ENCODE measurements at places on chromosomes 6 and 20.

GRCh38 chr20:2871111-2871465, 2.2 kb upstream of the PTPRA start:
- no peak for DNase-seq

DNA sequence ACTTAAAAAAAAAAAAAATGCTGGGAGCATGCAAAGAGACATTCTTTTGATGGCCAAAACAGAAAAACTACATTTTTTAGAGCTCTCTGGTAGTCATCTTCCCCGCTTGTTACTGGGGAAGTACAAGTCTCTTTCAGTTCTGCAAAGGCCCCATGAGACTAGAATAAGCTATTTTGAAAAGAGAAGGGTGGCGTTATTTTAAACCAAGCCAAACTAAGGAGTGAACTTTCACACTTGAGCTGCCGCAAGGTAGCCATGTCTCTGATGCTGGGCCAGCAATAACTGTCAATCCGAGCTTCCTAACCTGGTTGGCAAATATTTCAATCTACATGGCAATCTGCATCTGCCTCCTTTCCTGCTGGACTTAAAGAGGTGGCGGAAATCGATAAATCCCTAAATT, 96.7 kb downstream of the L3MBTL3 start:
- DNase-seq: no peak

GRCh38 chr6:36226438-36227047, 30.0 kb downstream of the BRPF3 start:
- no peak for DNase-seq

DNA sequence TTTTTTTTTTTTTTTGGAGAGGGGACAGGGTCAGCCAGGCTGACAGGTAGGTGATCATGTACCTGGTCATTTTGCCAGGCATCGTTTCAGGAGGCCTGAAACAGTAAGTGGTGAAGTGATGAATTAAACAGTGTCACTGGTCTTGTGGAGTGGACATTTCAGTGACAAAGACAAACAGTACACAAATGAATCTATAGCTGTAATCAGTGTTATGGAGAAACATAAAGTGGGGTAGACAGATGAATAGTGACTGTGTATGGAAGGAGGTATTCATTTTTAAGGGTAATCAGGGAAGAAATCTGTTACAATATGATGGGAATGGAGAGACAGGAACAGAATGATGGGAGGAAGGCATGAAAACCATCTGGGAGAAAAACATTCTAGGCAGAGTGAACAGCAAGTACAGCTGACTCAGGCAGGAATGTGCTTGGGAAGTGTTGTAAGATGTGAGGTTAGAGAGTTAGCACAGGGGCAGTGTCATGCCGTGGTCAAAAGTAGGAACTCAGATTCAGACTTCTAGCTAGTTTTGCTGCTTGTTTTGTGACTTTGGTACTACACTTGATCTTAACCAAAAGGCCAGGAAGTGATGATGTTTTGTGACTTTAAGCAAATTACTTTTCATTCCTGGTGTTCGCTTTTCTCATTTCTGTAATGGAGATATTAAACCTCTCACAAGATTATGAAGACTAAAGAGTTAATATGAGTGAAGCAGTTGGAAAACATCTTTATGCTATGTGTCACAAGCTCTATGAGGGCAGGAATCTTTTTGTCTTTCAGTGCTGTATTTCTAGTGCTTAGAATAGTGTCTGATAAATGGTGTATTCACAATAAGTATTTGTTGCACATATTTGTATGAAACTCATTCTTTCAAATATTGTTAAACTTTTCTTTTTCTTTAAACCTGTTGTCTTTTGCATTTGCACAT, 43.4 kb downstream of the QKI start:
- DNase-seq: peak; percentile 62

DNA sequence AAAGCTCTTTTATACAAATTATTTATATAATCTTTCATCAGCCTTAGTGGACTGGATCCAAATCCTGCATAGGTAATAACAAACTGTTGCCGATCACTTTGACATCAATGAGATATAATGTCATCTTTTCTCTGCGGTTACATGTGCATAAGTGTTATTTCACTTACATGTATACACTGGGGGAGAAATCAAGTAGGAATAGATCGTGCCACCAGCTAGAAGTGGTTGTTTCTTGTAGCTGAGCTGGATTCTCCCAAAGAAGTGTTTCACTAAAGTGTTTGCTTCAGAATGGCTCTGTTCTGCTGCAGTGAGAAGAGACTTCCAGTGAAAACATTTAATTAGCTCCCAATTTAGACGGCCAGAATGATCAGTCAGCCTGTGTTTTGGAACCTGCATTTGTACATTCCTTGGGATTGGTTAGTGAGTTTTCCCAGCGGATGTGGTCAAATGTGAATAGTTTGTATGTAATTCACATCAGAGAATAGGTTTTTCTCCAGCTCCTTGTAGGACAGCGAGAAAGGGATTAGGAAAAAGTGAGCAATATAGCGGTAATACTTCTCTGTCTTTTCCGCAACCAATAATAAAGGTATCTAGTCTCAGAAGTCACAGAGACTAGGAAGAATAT, 163.1 kb upstream of the CCN2 start:
- DNase-seq: no peak

GRCh38 chr6:111766201-111766857, 106.9 kb downstream of the FYN start:
- no peak for DNase-seq

GRCh38 chr20:1861347-1861976, 33.7 kb upstream of the SIRPA start:
- DNase-seq: no peak

GRCh38 chr20:25225642-25226432, 22.0 kb upstream of the PYGB start:
- DNase-seq: no peak

GRCh38 chr6:160106010-160106409, 15.6 kb upstream of the SLC22A1 start:
- no peak for DNase-seq

DNA sequence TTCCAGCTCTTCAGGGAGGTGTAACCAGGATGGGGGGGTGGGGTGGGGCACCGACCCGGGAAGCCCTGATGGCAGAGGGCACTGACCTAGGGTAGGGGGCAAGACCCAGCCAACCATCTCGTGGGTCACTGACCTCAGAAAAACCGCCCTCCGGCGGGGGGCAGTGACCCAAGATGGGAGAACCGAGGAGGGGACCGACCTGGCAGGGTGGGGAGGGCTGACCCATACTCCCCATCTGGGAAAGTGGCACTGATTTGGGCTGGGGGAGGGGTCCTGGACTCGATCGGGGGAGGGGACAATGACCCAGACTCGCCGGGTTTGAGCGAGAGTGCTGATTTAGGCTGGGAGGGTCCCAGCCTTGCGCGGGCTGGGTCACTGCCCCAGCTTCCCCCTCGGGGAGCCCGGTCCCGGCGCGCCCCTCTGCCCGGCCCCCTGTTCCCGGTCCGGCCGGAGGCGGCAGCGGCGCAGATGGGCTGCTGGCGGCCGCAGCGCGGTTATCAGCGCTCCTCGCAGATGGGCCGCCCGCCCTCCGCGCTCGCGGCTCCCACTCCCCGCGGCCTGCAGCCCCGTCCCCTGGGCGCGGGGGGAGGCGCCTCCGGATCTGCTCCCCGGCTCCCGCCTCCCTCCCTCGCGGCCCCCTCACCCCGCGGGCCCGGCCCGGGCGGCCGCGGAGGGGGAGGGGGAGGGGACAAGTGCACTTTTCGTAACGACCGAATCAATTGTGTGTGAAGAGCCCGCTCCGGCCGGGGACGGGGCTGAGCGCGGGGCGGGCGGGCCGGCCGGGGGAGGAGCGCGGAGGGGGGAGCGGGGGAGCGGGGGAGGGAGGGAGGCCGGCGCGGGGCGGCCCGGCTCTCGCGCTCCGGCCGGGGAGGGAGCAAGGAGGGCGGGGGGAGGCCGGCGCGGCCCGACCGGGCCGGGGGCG, 2.2 kb downstream of the NOL4L start:
- DNase-seq: peak; percentile 78

GRCh38 chr6:118228886-118229285, 319.2 kb upstream of the PLN start:
- no peak for DNase-seq

DNA sequence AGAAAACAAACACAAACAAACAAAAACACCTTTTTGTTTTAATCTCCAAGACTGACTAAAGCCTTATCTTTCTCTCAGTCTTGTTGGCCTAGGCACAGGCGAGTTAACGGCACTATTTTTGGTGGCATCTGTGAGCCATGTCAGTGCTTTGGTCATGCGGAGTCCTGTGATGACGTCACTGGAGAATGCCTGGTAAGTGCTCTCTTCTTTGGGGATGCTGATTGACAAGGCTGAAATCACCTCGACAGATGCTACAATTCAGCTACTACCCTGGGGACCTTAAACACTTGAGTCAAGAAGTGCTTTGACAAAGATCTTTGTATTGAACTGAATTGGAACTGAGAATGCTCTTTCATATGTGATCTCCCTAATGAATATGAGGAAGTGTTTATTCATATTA, 384.1 kb downstream of the LAMA2 start:
- DNase-seq: no peak

GRCh38 chr6:49815166-49815565, 28.1 kb upstream of the PGK2 start:
- no peak for DNase-seq

- DNase-seq: no peak
Observed at GRCh38 chr20:44615876-44616603, 33.7 kb downstream of the PKIG start.

- DNase-seq: peak; percentile 83
Observed at GRCh38 chr6:137799950-137800568, 67.0 kb upstream of the TNFAIP3 start.

GRCh38 chr6:23584134-23584763, 541.8 kb upstream of the NRSN1 start:
- DNase-seq: no peak

DNA sequence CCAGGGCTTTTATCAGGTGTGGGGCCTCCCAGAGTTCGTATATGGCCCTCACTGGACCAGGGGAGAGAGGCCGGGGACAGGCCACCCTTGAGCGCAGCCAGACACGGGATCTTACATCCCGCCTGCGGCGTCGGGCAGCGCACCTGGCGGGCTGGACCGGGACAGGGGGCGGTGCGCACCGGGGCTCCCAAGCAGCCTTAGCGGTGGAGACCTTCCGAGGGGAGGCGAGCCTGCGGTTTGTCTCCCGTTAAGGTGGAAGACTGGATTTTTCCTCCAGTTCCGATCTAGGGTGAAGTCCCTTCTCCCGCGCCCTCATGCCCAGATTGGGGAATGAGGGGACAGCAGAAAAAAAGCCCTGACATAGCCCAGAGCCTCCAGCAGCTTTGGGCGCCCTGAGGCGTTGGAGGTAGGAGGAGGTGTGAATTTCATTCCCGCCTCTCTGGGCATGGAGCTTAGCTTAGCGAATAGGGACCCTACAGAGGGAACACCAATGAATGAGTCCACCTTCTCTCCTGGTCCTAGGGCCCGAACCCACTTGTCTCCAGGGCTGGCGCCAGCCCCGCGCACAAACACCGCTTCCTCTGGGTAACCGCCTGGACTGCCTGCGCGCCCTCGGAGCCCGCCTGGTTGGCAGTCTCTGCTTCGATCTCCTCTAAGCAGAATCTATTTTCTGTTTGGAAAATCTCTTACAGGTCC, 6.7 kb upstream of the LAMP5 start:
- DNase-seq: no peak

DNA sequence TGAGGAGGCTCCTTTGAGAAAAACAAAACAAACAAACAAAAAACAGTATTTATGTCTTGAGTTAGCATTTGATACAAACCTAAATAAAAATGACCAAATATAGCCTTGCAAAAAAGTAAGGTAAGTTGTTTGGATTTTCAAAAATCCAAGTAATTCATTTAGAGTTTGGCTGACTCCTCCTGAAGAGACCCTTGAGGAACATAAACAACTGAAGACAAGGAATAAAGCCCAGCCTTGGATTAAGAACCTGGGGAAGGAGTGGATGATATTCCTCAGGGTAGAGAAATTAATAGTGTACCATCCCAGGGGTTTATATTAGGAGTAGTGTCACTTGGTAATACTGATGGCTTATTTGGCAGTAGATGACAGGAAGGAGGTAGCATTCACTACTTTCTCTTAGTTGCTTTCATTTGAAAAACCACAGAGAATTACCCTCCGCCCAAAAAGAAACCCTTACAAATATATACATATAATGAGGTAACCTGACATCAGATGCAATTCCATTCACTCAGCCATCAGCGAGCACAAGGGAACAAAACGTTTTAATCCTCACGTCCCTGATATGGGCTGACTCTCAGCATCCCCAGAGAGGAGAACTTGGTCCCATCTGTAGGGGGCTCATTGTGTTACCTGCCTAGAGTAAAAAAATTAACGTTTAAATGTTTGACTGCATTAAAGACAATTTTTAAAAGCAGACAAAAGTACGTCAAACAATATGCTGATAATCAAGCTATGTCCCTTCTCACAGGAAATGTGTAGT, 57.0 kb downstream of the SOBP start:
- DNase-seq: no peak

GRCh38 chr6:135876058-135876457, 24.6 kb downstream of the PDE7B start:
- no peak for DNase-seq

DNA sequence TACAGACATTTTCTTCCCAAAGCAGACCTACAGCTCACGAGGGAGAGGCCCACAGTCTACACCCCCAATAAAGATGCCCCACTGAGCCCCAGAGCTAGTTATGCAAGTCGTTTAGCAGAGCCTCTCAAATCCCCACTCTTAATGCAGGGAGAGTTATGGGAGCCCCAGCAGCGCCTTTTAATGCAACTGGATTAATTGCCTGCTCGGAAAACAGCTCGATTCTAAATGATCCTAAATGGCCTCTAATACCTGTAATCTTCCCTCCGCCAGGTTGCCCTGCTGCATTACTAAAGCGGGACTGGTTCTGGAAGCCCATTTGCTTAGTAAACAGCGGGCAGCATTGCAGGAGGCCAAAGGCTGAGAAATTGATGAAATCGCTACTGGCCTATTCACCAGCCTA, 656.9 kb downstream of the PTPRT start:
- no peak for DNase-seq

DNA sequence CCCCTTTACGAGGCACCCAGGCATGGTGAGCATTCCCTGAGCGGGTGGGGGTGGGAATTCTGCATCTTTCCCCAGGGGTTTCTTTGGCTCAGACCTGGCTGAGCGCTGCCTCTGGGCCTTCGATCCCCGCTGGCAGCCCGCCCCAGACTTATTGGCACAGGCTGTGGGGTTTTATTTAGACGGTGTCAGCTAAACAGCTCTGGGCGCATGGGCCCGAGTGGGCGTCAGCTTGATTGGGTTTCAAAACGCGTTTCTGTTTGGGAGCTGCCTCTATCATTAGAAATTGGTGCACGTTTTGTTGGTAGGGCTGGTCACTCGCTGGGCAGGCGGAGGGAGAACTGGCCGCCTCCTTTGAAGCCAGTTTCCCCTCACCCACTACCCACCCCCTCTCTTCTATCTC, 21.0 kb downstream of the PMEPA1 start:
- no peak for DNase-seq

GRCh38 chr6:25872814-25873213, 1.2 kb downstream of the SLC17A3 start:
- DNase-seq: no peak

DNA sequence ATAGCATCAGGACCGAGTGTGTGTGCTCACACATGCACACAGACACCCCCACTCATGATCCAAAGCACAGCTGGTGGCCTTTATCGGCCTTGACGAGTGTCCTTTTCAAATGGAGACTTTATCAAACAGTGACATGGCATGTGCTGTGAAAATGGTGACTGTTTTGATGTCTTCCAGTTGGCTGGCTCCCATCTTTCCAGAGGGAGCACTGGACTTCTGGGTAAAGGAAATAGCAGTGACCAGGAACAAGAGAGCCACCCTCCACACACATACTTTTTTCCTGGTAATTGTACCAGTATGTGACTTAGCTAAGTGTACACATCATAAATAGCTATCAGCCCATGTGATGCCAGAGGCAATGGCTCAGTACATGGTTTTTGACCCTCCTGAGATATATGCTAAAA, 52.7 kb downstream of the ZDHHC14 start:
- no peak for DNase-seq

GRCh38 chr20:31861385-31862156, 8.8 kb downstream of the DUSP15 start:
- DNase-seq: peak; percentile 89

All from activated CD4-positive, alpha-beta T cell treated with anti-CD3 and anti-CD28 coated beads, Interleukin-2, amount 10 ng/mL, durations not matched to agents 24 days and 14 days (primary cell).